ENCODE measurements at places on chromosomes 7 and 10.

DNA sequence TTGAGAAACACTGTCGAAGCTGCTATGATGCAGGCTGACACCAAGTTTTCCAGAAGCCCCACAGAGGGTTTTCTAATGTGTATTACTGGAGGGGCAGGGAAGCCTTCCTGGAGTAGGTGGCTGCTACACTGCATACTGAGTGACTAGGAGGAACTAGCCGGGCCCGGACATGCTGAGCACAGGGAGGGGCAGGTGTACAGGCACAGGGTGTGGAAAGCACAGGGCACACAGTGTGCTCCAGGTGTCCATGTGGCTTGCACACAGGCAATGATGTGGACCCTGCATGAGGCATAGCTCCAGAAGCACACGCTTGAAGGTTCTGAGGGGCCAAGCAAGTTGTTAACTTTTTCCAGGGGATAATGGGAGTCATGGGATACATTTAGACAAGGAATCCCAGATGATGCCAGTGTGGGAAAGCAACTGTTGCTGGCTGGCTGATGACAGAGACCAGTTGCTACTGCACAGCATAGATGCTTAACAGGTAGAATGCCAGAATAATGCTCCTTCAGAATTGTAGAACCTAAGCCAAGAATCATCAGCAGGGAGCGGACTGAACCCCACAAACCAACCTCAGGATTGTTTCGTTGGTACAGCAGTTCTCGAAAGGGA, 14.6 kb downstream of the DHX32 start:
- no peak for DNase-seq

DNA sequence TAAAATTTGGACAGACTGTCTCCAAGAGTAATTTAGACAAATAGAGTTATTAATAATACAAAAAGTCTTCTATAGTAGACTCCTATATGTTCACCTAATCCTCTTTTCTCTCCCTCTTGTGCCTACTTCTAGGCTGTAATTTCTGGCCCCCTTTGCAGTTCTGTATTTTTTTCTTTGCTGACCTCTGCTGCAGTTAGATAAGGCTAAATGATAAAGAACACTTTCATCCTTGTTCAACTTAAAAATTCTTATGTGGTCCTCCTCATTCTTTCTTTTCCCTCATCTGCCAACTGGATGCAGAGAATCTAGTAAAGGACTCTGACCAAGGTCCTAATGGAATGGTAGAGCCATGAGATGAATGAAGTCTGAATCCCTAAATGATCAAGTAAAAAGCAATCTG, 20.1 kb downstream of the GLCCI1 start:
- DNase-seq = no peak

DNA sequence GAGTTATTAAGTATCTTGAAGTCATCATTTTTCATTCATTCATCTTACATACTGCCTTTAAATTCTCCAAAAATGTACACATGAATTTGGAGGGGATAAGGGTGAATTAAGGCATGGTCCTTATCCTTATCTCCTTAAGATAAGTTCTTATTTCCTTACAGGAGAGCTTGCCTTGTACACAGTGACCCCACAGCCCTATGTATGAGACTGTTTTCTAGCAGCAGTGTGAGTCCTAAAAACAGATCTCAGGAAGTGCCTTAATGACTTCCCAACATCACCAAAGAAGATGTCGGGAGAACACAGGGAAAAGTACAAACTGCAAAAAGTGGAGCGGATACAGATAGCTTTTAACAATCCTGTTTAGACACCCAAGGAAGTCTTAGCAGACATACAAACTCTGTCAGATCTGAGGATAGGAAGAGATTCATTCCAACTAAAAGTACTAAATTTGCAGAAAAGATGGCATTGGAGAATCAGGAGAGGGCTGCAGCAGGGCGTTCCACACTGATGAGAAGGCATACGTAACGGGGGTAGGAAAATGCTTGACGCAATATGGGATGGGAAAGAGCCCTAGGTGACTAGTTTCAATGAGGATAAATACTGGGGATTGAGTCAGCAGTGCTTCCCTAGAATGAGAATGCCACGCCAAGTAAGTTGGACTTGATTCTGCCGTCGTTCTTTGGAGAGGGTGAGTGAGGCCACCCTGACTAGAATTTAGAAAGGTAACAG, 570.2 kb downstream of the PARD3 start:
- no peak for DNase-seq

GRCh38 chr7:30841025-30841735, 70.0 kb downstream of the MINDY4 start:
- DNase-seq = no peak

- no peak for DNase-seq
Measured at GRCh38 chr10:116803451-116804249, 45.6 kb upstream of the ENO4 start.

DNA sequence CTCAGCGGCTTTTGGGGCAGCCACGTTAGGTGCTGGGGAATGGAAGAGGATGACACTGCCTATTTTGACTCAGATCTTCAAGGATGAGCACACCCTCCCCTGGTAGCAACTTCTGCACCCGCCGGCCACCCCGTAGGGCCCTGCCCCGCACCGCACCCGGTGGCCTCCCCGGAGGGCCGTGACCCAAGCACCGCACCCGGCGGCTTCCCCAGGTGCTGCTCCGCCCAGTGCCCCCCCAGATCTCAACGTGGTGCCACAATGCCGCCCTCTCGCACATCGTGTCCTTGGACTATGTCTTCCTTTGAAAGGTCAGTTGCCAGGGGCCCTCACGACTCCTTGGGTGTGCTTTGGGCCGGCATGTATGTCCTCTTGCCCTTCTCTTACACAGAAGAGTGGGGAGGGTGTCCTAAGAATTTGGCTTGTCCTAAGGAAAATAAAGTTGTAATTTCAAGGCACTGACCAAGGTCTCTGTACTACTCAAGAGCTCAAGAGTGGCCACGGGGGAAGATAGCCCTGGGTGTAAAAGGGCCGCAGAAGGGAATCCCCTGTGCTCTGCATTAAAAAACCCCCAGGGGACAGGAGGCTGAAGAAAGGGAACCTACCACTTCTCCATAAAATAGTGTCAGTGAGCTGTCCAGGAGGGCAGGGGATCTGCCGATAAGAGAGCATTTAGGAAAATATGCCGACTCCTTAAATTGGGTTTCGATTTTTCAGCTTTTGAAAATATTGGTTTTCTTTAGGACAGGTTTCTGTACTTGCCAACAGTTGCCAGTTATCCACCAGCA, 1.6 kb upstream of the LANCL2 start:
- no peak for DNase-seq

DNA sequence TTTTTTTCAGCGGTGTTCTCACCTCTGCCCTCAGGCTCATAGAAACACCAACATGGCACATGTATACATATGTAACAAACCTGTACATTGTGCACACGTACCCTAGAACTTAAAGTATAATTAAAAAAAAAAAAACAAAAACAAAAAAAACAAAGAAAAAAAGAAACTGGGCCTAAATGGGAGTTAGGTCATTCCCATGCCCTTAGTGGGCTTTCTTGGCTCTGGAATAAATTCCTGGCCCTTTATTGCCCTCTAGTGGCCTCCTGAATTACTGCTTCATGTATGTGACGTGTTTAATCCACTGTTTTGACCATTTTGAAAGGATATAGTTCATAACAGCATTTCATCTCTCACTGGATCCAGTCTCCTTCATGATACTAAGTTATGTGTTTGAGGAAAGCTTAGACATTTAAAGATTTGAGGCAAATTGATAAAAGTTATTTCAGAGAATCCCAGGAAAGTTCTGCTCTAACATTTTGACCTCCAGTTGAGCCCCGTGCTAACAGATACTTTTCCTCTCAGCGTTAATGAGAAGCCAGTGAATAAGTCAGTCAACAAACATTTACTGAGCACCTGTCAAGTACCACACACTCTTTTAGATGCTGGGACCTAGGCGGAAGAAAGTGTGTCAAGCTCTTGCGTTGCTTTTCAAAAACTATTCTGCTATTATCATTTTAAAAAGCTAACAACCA, 54.7 kb upstream of the SYPL1 start:
- DNase-seq = peak; percentile 59

- DNase-seq = no peak
Measured at GRCh38 chr10:70927189-70927943, 39.0 kb upstream of the PCBD1 start.

- DNase-seq = no peak
Measured at GRCh38 chr7:119761776-119762175, 511.2 kb upstream of the KCND2 start.

DNA sequence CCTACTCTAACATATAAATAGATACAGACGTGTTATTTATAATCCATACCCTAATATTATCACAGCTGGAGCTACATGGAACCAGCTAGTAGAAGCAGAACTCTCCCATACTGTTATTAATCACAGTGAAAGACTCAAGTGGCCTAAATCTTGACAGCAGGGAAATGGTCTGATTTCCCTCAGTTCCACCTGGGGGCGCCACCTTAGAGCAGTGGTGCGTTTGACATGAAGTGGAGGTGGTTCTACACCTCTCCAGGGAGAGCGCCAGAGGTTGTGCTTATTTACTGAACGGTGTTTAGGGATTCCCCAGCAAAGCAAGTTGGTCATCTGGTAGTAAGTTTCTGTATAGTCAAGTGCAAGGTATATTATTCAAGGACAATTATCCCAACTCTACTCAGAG, 17.6 kb downstream of the DNTT start:
- no peak for DNase-seq

DNA sequence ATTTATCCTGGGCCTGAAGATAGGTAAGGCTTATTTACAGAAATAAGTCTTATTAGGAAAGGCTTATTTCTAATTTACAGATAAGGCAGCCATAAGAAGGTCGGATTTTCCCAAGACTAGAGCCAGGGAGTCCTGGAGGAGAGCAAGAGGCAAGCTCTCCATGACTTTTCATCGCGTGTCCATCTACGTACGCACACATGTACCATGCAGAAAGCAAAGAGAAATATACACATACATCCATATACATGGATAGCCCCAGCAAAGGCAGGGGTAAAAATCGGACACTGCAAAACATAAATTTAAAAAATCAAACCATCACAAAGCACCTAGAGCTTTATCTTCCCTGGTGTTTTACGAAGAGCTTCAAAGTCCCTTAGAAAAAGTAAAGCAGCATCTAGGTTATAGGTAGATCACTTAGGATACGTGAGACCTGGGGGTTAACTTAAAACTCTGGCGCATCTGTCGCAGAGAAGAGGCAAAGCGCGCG, 25.8 kb upstream of the ZRANB1 start:
- peak; percentile 10 for DNase-seq

GRCh38 chr7:96061009-96061408, 260.9 kb downstream of the SLC25A13 start:
- no peak for DNase-seq

DNA sequence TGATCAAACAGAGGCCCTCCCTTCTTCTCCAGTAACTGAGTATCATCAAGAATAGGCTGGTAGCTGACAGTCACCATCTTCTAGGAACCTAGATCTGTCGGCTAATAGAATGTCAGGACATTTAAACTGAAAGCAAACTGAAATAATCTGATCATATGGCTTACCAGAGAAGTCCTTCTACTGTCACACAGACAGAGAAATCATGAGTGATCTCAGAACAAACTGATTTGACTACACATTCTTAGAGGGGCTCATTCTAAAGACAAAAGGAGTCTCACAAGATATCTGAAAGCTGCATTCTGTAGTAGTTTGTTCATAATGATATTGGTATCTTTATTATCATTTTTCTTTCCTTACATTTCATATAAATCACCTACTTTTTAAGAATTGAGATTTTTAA, 130.9 kb upstream of the ADCY1 start:
- DNase-seq = no peak

DNA sequence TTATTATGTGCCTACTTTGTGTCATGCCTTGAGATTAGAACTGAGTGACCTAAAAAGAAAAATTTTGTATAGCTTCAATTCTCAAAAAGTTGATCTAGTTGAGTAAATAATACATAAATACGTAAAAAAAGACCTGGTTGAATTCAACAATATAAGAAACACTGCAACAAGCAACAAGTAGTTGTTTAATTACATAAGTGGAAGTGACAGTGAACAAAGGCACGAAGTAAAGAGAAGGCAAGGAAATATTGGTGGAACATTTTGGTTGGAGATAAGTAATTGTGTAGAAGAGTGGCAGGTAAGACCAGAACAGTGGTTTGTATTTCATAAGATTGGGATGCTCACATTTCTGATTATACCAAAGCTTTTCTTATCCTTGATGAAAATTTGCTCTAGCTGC, 8.2 kb upstream of the MYPN start:
- DNase-seq = no peak

DNA sequence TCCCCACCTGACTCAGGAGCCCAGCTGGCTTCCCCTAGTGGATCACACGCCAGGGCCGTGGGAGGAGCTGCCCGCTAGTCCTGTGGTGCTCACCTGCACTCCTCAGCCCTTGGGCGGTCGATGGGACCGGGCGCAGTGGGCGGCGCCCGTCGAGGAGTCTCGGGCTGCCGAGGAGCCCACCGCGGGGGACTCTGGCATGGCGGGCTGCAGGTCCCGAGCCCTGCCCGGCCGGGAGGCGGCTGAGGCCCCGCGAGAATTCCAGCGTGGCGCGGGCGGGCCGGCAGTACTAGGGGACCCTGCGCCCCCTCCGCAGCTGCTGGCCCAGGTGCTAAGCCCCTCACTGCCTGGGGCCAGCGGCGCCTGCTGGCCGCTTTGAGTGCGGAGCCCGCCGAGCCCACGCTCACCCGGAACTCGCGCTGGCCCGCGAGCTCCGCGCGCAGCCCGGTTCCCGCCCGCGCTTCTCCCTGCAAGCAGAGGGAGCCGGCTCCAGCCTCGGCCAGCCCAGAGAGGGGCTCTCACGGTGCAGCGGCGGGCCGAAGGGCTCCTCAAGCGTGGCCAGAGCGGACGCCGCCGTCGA, 367.9 kb downstream of the TYW1 start:
- DNase-seq = no peak

GRCh38 chr10:98168147-98168546, 33.7 kb downstream of the R3HCC1L start:
- DNase-seq = no peak

DNA sequence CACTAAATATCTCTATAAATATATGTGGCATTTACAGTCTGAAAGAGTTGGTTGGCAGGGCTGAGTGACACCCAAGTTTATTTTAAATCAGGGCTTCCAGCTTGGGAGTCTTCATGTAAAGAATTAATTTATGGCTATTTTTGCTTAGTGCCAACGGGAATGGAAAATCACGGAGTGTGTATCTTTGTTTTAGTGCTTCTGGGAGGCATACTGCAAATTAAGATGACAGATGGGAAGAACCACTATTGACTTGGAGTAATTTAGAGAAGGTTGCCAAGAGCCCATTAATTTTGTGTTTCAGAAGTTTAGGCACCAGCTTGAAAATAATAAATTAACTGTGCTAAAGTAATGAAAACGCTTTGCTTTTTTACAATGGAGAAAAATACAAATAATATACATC, 135.2 kb downstream of the GPR37 start:
- no peak for DNase-seq

Measured in CD14-positive monocyte (primary cell).